Stimulated activated CD4-positive, alpha-beta T cell treated with anti-CD3 and anti-CD28 coated beads, Interleukin-1b, Interleukin-23, amount 100 ng/mL, for 4 hours (primary cell): ENCODE measurements at places on chromosomes 5 and 9.

GRCh38 chr5:154117930-154118329, 72.6 kb upstream of the GALNT10 start:
- DNase-seq, result no peak

- no peak for DNase-seq
These were observed 223.2 kb upstream of the PANK3 start for GRCh38 chr5:168802337-168802736.

GRCh38 chr9:126173401-126173800, 153.2 kb upstream of the MVB12B start:
- no peak for DNase-seq

DNA sequence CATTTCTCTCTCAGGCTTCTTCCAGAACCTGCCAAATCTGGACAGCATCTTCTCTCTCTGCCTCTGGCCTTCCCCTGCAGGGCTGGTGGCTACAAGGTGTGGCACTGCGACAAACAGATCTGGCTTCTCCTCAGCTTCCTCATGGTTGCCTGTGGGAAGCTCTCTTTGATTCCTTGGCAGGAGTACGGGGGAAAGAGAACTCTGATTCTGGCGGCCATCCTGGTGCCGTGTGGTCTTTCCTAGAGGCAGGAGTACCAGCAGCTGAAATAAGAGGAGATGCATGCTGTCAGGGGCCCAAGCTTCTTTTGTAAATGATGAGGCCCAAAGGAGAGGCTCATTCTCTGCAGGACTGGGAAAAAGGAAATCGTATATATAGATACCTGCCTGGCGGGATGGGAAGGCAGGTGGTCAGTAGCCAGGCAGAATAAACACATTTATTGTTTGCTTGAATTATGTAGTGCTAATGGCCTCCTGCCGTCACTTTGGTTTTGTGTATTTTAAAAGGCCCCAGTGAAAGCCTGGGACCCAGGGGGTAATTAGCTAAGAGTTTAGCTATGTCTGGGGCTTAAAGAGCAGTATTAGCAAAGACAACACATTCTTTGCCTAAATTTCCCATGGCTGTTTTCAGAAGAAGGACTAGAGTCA, at the start of gene CER1:
CER1 (minus strand) TSS at position 343 of the 645 bp plus-strand sequence; CDS start at position 282, 61 bp downstream.
- no peak for DNase-seq

- no peak for DNase-seq
These were observed 124.5 kb downstream of the BARX1 start for GRCh38 chr9:93830606-93831005.

- DNase-seq, result no peak
These were observed 436.3 kb upstream of the KLF4 start for GRCh38 chr9:107925749-107926297.

DNA sequence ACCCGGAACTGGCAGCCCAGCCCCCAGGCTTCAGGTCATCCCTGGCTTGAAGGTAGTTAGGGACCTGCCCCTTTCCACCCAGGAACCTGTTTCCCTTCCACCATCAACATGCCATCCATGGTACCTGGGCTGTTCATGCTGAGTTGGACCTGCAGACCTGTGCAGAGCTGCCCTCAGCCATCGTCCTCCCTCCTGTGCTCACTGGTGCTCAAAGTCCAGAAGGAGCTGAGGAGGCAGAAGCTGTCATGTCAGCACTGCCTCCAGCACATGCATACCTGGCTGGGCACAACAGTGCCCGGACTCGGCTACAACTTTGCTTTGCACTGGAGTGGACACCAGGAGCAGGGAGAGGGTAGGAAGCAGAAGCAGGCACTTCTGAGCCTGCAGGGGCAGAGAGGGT, 36.2 kb downstream of the BTNL8 start:
- DNase-seq, result no peak

- no peak for DNase-seq
These were observed 41.0 kb downstream of the FGD3 start for GRCh38 chr9:92988215-92988768.

- DNase-seq, result no peak
These were observed 123.8 kb upstream of the VLDLR start for GRCh38 chr9:2497666-2498400.

- peak; percentile 21 for DNase-seq
These were observed 151.0 kb downstream of the MYO10 start for GRCh38 chr5:16784843-16785791.

- DNase-seq, result no peak
These were observed 11.3 kb downstream of the C5orf15 start for GRCh38 chr5:133957080-133957479.

DNA sequence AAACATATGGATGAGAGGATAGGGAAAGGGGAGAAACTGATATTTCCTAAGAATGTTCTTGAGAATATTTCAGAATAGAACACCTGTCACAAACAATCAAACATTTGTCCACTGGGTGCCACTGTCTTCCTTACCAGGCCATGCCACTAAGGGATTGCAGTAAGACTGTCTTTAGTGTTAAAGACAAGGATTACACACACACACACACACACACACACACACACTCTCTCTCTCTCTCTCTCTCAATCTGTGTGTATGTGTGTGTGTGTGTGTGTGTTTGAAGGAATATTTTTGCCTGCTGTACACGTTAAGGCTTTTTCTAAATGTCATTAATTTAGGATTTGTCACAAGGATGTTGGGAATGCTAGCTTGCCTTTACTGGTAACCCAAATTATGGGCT, 54.4 kb downstream of the CCDC192 start:
- no peak for DNase-seq

- no peak for DNase-seq
These were observed 19.7 kb upstream of the UBLCP1 start for GRCh38 chr5:159243385-159243784.

DNA sequence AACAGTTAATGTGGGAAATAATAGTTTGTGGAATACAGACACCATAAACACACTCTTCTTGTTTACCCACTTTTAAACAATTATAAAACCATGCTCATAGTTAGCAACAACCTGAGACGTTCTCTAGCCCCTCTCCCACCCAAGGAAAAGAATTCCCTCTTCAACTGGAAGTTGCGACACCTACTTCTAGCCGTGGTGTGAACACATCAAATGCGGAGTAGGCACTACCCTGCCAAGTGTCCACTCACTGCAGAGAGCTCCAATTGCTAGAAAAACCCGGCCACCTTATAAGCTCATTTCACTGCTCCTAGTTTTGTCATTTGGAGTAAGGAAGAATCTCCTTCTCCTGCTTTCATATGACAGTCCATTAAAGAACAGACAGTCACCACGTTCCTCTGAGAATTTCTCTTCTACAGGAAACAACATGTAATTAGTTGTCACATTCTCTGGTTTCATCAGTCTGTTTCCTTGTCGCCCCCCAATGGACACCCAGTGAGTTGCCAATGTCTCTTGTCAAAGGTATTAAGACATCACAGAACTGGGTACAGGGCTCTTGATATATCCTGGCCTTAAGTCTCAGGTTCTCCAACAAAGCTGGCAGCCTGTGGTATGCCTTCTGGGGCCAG, 47.3 kb downstream of the PRLR start:
- DNase-seq, result no peak

- no peak for DNase-seq
These were observed 305.1 kb downstream of the PSAT1 start for GRCh38 chr9:78601957-78602565.

- no peak for DNase-seq
These were observed 20.5 kb downstream of the THBS4 start for GRCh38 chr5:80055491-80056170.

DNA sequence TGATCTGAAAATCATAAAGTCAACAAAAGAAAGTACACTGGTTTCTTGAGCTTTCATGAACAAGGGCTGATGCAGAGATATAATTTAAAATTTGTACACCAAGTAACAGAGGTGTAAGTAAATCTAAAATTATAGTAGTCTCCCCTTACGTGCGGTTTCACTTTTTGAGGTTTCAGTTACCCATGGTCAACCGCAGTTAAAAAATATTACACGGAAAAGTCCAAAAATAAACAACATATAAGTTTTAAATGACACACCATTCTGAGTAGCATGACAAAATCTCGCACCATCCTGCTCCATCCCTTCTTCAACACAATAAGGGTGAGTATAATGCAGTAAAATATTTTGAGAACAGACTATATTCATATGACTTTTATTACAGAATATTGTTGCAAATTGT, 54.4 kb downstream of the AUH start:
- no peak for DNase-seq

DNA sequence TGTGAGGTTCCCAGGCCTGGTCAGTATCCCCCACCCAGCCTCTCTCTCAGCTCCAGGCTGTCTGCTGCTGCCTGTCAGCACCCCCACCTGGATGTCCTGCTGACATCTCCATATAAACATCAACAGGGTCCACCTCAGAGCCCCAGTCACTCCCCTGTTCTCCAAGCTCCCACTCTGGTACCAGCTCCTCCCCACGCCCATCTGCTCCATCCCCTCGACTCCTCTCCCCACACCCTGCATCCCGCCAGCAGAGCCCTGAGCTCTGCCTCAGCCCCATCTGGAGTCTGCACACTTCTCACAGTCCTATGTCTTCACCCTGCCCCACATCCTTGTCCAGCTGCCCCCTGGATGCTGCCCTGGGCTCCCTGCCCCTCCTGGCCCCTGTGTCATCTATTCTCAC, 67.7 kb upstream of the LRRTM2 start:
- DNase-seq, result no peak

DNA sequence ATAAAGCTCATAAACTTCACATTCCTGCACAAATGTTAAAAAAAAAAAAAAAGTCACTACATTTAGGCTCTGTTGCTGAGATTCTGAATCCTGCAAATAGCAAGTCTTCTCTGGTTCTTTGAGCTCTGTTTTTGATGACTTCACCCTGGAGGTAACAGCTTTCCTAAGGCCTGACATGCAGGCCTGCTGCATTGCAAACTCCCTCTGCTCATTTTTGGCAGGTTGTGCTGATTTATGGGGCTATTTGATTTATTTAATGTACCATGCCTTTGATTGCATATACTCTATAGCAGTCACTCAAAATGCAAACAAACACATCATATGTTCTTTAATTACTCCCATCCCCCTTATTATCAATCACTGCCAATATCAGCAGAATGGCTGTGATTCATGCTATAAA, 416.1 kb upstream of the IZUMO3 start:
- no peak for DNase-seq

GRCh38 chr9:129823935-129824601, at the start of gene TOR1A:
TOR1A (minus strand) TSS chr9:129824136; CDS start chr9:129824085, 51 bp downstream.
- peak; percentile 84 for DNase-seq

- DNase-seq, result no peak
These were observed 56.7 kb downstream of the TLE1 start for GRCh38 chr9:81632599-81632998.

DNA sequence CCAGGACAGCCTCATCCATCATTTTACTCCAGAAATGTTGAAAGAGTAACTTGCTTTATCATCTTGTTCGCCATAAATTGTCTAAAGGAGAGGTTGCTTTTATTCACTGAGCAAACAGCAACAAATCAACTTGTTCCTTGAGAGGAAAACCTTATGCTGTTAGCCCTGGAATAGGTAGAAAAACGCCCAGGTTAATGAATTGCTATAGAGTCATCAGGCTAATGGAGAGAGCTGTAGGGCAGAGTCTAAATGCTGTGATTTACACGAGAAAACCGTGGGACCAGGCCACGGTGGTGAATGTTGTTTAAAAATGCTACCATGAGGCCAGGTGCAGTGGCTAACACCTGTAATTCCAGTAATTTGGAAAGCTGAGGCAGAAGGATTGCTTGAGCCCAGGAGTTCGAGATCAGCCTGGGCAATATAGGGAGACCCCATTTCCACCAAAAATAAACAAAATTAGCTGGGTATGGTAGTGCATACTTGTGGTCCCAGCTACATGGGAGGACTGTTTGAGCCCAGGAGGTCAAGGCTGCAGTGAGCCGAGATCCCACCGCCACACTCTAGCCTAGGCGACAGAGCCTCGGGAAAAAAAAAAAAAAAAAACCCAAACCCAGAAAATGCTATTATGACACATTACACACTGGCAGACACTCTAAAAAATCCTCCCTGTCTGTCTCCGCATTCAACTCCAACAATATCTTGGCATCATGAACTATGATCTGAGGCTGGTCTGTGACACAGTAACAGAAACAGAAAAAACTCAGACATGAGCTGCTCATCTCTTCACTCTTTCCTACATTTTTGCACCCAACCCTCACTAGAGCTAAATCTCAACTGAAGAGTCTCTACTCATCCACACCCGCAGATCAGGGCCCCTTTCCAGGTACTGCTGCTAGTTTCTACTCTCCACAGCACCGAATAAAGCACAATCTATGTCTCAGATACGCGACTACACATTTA, 118.6 kb upstream of the RETREG1 start:
- DNase-seq, result no peak

- no peak for DNase-seq
These were observed 72.5 kb upstream of the UBTD2 start for GRCh38 chr5:172356047-172356446.

GRCh38 chr5:159451197-159452052, 121.1 kb upstream of the IL12B start:
- no peak for DNase-seq

DNA sequence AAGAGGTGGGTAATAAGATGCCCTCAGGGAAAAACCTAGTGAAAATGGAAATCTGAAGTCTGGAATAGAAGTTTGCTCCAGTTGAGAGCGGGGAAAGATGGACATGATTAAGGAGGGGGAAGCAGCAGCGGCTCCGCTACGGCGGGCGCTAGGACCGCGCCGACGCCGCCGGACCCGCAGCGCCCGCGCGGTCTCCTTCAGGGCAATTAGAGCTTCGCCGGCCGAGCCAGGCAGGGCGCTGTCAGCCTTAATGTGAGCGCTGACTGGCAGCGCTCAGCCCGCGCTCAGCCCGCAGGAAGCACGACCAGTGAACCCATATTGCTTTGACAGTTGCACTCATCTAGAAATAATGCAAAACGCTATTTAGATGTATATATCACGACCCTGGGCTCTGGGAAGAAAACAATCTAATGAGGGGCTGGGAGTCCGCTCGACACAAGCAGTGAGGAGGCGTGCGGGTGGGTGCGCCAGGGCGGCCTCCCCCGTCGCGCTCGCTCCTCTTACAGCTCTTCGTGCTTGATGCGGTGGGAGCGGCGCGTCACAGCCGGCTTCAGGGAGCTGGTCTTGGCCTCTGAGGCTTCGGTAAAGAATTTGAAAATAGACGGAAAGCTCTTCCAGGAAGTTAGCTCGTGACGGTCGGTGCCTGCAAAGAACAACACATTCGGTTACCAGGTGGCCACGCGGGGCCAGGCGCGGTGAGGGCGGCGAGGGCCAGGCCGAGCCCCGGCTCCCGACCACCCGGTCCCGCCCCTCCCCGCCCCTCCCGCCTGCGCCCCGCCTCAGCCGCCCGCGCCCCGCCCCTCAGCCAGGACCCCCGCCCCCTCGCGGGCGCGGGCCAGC, 37.7 kb downstream of the NR2F1 start:
- peak; percentile 42 for DNase-seq

DNA sequence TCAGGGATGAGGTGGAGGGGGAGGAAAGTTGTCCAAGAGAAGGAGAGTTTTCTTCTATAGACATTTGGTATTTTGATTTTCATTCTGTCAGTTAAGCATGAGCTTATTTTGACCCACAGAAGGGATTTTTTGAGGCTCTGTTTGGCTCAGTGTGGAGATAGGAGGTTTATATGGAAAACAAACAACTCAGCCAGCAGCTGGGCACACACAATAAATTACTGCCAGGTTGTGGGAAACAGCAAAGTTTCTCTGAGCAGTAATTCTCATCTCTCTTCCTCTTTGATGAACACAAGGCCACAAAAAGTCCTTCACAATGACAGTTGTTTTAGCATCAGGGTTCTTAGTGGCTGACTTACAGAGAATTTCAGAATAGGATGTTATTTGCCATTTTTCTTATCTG, 486.1 kb downstream of the KDM4C start:
- DNase-seq, result no peak

GRCh38 chr5:121525706-121526105, 326.0 kb upstream of the FTMT start:
- no peak for DNase-seq

- DNase-seq, result no peak
These were observed 10.6 kb downstream of the CDC42SE2 start for GRCh38 chr5:131274326-131275063.
